ENCODE measurements at places on chromosomes 2 and 18. TPM values are rescaled to one million over a fixed set of nuclear protein-coding genes. Genes with fewer than 3 reads are reported as not detected.

Gene PTPRN
- total RNA-seq, result 3.2 TPM

Gene SRSF7
- total RNA-seq, result 249 TPM

Gene TMEM169
- 2.9 TPM for total RNA-seq

Gene IFIH1
- 13.1 TPM for total RNA-seq

Gene UBE2E3
- 146 TPM for total RNA-seq

Gene EFHD1
- total RNA-seq, result 1.2 TPM

Gene PARD6G
- total RNA-seq, result 0.24 TPM

Gene FSIP2
- 0.78 TPM for total RNA-seq

Gene PNPT1
- 36.1 TPM for total RNA-seq

Gene HDAC4
- total RNA-seq, result 4.6 TPM

Gene STAT4
- total RNA-seq, result 0.59 TPM

Gene ABCG8
- not detected for total RNA-seq

Gene WDR7
- 7.0 TPM for total RNA-seq

Gene HOXD8
- total RNA-seq, result 11.7 TPM

Gene LRP2
- total RNA-seq, result not detected

Gene BCL11A
- total RNA-seq, result not detected

Gene TMEM17
- total RNA-seq, result 3.5 TPM

Gene TRIM43
- total RNA-seq, result not detected

Gene DSG2
- 0.10 TPM for total RNA-seq

Gene SLC30A3
- not detected for total RNA-seq

Gene TTC32
- 18.0 TPM for total RNA-seq

Gene LOXHD1
- total RNA-seq, result not detected

Gene RAMP1
- total RNA-seq, result 6.2 TPM

Gene COMMD1
- total RNA-seq, result 100 TPM

Gene SERPINB10
- total RNA-seq, result 0.60 TPM

Gene THOC1
- 39.8 TPM for total RNA-seq

Gene IL36G
- 0.24 TPM for total RNA-seq

Gene CIB4
- total RNA-seq, result not detected

Gene MC2R
- total RNA-seq, result not detected

Gene SGPP2
- total RNA-seq, result 0.10 TPM

Gene SPP2
- not detected for total RNA-seq

Gene AQP12A
- total RNA-seq, result not detected

Gene BIRC6
- 52.1 TPM for total RNA-seq

Gene GPR75
- total RNA-seq, result 1.1 TPM

Gene FAM237A
- not detected for total RNA-seq

Gene KIF1A
- total RNA-seq, result not detected

All from RPMI7951 (cell line).